ENCODE measurements at places on chromosomes 12 and 14.

DNA sequence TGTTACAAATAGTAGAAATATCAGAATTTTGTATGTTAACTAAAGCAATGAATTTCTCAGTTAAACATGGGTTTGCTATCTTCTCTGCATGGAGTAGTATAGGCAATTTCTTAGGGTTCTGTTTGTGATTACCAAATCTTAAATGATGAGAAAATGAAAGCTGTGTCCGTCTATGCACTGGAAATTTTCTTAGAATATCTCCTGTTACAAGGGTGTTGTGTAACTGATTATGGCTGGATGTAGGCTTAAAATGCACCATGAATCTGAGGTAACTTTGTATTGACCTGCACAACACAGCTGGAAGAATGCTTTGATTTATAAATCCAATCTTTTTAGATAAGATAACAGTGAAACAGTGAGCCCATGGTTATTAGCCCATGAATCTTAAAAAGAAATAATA, 17.8 kb downstream of the TRIP11 start:
- DNase-seq: no peak

DNA sequence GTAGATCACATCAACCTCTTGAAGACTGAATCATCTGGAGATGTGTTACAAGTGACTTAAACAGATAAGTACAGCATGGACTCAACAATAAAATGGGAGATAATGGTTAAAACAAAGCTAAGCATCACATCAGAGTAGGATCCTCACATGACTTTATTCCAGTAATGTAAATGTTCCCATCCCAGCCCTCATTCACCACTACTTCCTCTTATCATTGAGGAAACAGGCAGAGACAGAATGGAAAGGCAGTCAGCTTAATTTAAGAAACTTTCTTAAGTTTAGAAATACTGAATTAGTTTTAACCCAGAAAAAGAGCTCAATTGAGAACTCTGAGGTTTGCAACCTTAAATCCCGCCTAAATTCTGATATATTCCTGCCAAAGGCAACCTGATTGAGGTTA, 1.2 kb upstream of the ALG10 start:
- no peak for DNase-seq

GRCh38 chr12:52739963-52740362, 36.6 kb upstream of the KRT77 start:
- DNase-seq: no peak

GRCh38 chr12:89707703-89708564, 704 bp downstream of the ATP2B1 start:
- DNase-seq: peak; percentile 71

GRCh38 chr12:113610698-113611097, 139.0 kb upstream of the LHX5 start:
- DNase-seq: no peak

- no peak for DNase-seq
These were observed 1093.3 kb downstream of the SLC16A7 start for GRCh38 chr12:60689137-60689536.

DNA sequence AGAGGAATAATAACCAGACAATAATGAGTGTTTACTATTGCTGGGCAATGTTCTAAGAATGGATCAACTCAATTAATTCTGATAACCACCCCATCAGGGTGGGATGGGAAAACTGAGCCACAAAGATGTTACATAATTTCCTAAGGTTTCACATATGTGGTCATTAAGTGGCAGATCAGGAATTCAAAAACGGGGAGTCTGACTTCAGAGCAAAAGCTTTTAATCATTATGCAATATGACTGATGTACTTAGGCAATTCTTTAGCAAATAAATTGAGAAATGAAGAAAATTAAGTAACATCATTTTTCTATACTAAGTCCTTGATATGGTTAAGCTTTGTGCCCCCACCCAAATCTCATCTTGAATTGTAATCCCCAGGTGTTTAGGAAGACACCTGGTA, 53.4 kb downstream of the PLCZ1 start:
- DNase-seq: no peak

GRCh38 chr14:101781240-101782061, 19.9 kb downstream of the PPP2R5C start:
- DNase-seq: no peak

DNA sequence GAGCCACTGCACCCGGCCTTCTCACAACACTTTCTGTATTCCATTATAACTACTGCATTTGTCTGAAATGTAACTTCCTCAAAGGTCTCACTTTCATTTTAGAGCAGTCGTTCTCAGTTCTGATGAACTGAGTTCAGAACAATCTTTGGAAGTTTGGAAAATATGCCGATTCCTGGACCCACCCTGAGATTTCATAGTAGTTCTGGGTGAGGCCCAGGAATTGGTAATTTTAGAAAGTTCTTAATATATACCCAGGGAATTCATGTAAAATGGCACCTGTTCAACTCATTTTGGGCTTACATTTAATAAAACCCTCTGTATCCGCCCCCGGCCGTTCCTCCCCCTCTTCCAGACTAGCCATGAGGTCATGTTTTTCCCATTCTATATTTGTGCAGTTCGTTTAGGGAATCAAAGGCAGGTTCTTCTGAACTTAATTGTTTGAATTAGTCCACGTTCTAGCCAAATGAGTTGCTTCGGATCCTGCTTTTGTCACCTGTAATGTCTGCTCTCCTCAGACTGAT, 5.9 kb downstream of the GSG1 start:
- no peak for DNase-seq

GRCh38 chr12:26359576-26359975, 164.2 kb downstream of the SSPN start:
- DNase-seq: no peak

Measured in sciatic nerve (tissue), 2 donors.